ENCODE measurements at places on chromosomes 5 and 9.

DNA sequence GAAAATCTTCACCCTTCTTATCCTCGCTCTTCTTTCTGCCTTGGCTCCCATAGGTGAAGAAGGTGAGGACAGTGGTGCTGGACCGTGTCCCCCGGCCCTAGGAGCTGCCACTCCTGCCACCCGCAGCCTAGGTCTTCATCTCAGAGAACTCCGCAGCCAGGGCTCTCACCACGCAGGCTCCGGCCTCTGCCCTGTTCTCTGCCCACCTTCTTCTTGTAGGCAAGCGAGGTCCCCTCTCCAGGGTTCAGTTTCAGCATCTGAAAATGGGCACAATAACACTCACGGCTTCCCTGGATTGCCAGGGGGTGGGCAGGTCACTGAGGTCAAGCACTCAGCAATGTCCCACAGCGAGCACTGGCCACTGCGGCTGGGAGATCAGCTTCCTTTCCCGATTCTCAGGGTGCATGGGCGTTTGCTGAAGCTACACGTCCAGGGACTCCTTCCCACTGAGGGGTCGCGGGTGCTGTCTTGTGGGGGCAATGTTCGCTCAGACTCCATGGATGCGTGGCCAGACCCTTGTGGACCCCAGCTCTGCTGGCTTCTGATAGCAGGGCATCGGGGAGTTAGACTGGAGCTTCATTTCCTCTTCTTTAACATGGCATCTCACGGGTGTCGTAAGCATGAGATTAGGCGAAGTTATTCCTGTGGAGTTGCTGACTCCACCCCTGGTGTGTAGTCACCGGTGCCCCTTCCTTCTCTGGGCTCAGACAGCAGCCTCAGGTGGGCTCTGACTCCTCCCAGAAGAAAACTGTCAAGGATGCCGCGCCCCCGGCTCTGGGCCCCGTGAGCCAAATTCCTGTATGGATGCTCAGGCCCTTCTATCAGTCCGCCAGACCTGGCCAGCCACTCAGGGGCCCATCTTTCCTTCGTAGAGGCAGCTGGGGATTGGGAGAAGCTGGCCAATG lies 145.1 kb upstream of the IRX2 start:
- DNase-seq = no peak

GRCh38 chr9:38018958-38019602 lies 49.9 kb downstream of the SHB start:
- DNase-seq = no peak

DNA sequence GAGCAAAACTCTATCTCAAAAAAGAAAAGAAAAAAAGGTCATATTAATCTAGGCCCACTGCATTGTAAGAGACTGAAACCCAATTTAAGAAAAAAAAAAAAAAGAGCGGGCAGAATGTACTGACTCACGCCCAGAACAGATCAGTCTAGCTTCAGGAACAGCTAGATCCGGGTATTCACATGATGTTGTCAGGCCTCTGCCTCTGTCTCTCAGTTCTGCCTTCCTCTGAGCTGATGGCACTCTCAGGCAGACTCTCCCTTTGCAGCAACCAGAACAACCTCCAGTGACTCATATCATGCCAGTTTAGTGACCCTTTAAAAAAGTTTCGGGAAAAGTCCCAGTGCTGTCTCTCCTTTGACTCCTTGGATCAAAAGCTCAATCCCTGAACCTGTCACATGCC lies 53.0 kb downstream of the NEURL1B start:
- no peak for DNase-seq

- no peak for DNase-seq
Observed at GRCh38 chr5:133514456-133514855, 97.9 kb downstream of the FSTL4 start.

- DNase-seq = no peak
Observed at GRCh38 chr5:142186857-142187594, 78.4 kb downstream of the NDFIP1 start.

DNA sequence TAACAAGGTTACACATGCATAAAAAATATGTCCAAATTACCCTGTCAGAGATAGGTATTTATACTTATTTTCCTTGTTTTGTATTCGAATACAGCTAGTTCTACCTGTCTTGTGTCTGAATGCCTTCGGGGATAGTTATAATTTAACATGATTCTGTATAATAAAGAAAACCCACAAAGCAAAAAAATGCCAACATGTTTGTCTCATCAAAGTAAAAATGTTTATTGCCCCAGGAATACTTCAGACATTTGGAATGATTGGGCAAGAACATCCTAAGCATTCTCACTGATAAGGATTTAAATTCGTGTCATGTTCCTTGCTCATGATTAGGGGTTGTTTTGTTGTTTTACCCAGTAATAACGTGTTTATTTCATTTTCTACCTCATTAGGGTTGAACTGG lies 74.5 kb downstream of the DOCK8 start:
- no peak for DNase-seq

- DNase-seq = no peak
Observed at GRCh38 chr5:84673785-84674184, 289.1 kb upstream of the EDIL3 start.
